ENCODE measurements at places on chromosomes 3 and 15. TPM values are rescaled to one million over a fixed set of nuclear protein-coding genes. Genes with fewer than 3 reads are reported as not detected.

DNA sequence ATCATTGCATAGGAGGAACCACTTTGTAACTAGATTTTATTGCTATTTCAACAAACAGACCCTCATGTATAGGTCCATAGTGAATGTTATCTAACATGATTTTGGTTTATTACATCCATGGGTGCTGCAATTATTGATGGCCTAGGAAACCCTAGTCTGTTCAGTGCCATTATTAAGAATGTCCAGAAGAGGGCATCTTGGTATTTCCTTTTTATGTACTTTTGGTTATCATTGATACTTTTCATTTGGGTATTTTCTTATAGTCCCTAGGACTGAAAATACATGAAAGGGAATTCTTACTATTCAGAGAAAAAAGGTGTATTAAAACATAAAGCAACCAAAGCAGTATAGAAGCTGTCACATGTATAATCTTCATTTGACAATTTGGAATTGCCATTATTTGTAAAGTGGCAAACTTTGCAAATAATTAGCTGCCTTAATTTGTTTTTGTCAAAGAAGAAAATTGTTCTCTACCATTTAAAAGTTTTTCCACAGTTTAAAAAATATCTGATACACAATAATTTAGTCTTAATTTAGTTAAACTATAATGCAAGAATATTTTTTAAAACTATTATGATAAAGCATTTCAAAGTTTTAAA, 48.7 kb downstream of the CNOT10 start:
- DNase-seq: no peak

- peak; percentile 32 for DNase-seq
These were observed 95.0 kb downstream of the ANP32A start for GRCh38 chr15:68725736-68726135.

DNA sequence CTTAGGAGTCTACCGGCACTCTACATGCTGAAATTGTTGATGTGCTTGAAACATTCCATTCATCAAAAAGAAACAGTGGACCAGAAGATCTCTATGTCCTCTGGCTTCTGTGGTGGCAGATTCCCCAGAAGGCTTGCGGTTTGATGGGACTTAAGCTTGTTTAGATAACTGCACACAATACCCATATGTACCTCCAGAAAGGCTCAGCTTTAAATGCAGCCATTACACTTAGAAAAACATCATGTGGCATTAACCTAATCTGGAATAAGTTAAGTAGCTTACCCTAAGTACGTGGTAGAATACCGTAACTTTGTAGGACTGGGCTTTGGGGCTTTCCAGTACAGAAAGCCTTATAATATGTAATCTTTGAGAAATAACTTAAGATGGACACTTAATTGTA, 187.3 kb downstream of the RBMS3 start:
- no peak for DNase-seq

DNA sequence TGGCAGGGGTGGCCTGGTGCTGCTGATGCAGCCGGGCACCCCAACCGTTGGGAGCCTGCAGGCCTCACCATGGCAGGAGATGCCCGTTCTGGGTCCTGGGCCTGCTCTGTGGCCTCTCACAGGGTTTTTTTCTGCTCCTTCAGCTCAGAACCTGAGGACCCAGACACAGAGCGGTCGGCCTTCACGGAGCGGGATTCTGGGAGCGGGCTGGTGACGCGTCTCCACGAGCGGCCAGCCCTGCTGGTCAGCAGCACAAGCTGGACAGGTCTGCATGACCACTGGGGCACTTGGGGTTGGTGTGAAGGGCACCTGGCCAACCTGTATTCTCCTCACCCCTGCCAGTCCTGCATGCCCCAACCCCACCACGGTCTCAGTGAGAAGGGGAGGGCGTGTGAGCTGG, 10.3 kb downstream of the ALG1L2 start:
- DNase-seq: no peak

- no peak for DNase-seq
These were observed 8.3 kb downstream of the TRA2B start for GRCh38 chr3:185929192-185930151.

DNA sequence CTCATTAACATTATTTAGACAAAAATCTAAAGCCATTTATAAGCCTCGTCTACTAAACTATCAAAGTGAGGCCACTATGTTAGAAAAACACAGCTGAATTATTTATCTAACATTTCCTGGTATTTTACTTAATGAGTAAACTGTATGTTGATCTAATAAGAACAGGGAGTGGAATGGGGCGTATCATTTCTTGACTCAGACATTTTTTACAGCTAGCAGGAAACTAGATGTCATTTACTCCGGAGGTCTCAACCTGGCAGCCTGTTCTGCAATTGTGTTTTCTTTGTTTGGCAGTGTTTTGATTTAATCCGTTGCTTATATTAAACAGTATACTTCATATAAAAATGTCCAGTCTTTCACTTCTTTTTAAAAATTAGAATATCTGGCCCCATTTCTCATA, 79.1 kb upstream of the ABI3BP start:
- no peak for DNase-seq

DNA sequence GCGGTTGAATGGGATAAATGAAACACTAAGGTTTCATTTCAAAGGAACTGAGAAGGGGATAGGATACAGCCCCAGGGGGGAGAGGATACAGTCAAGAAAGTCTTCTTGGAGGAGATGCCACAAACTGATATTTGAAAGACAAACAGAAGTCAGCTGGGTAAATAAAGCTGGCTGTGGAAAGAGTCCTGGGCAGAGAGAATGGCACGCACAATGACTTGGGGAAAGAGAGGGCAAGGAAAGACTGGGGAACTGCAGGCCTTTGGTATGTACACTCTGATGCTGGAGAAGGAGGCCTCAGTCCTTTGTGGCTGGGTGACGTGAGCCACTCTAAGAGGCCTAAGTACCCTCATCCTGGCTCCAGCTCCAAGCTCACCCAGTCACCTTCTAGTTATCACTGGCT, 45.2 kb upstream of the LMCD1 start:
- no peak for DNase-seq

DNA sequence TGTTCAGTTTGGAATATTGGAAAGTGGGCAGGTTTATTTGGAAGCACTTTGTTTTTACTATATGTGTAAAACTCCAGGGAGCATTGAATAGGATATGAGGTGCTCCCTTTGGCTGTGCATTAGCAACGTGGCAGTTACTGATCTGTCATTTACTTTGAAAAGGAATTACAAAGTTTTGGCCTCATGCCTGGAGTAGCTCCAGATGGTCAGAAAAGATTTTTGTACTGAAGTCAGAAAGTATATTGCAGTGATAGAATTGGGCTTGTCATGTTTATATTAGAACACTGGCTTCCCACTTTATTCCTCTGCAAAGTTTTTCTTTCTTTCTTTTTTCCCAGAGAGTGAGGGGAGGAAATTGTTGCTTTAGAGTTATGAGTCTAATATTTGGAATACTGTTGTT, 26.1 kb downstream of the FNDC3B start:
- no peak for DNase-seq

DNA sequence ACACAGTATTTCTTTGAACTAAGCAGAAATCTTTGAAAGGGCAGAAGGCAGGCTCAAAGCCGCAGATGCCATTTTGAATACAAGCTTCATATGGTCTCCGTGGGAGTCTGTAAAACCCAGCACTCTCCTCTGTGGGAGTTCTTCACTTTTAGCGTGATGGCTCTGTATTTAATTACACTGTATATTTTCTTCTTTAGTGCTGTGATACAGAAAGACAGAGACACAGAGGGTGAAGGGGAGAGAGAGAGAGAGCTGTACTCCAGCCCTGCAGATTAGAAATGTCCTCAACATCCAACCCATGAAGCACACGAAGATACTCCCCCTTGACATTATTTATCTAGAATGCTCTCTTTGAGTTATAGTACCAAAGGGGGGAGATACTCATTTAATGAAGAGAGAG, 752.6 kb upstream of the NR2F2 start:
- no peak for DNase-seq

- DNase-seq: peak; percentile 84
These were observed 6.5 kb upstream of the TM4SF18 start for GRCh38 chr3:149339931-149340309.

DNA sequence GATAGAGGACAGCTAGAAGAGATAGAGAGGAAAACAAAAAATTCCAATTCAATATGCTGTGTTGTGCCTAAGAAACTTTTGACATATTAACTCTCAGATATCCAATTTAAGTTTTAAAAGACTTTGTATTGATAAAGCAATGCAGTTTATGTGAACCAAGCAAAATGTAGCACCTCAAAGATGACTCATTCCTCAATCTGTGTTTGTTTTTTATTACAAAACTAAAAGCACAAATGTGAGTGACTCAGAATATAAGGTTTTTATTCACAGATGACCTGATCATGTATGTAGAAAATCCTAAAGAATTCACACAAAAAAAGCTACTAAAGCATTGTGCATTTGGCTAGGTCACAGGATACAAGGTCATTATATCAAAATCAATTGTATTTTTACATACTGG, 11.1 kb downstream of the HCLS1 start:
- DNase-seq: no peak

- no peak for DNase-seq
These were observed 190.1 kb upstream of the LPP start for GRCh38 chr3:187963677-187964385.

- DNase-seq: no peak
These were observed 34.8 kb downstream of the LINGO1 start for GRCh38 chr15:77597804-77598453.

Gene HPS3
- polyA plus RNA-seq: 7.0 TPM

GRCh38 chr3:97889814-97890213, 68.0 kb downstream of the CRYBG3 start:
- DNase-seq: no peak

Gene CYP1A2
- polyA plus RNA-seq: not detected

DNA sequence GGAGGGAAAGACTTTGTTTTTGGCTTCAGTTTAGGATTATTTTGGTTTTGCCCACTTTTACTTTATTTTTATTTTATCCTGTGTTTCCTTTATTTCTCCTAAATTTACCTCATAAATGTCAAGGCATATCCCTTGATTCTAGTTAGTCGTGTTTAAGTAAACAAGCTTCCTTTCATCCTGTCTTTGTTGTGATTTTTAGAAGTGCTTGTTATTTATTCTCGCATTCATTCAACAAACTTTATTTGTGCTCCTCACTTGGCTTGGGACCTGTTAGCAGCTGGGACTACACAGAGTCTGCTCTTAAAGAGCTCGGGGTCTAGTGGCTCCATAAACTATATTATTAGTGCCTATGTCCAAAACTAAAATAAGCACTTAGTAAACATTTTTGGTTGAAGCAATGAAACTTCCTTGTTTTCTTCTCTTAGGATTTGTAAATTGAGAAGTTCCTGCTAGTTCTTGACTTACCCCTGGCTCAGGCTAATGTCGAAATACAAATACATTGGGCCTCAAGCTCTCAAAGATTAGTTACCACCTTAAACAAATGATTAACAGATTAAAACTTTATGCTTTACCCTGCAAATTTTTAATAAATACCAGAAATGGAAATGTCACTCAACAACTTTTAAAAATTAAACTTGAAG, 19.0 kb upstream of the DMXL2 start:
- DNase-seq: no peak

DNA sequence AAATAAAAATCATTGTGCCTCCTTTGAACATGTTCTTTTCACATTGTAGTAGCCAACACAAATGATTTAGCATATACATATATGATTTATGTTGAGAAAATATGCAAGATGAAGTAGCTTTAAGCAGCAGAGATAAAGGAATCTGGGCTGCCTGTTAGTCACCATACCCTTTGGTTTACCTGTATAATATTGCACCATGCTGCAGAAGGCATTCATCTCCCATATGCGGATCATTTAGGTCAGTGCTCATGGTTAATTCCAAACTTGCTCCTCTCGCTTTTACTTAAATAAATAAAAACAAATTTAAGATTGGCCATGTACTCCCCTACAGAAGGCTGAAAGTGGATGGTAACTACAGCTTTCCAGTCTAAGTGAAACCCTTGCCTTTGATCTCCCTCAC, 86.7 kb upstream of the TBL1XR1 start:
- DNase-seq: no peak

Gene MEIS2
- polyA plus RNA-seq: 12.4 TPM

GRCh38 chr3:135917076-135917475, 48.5 kb upstream of the PPP2R3A start:
- DNase-seq: no peak

Gene SCAANT1
- not detected for polyA plus RNA-seq

GRCh38 chr3:112085735-112086075, 484 bp upstream of the C3orf52 start:
- no peak for DNase-seq

DNA sequence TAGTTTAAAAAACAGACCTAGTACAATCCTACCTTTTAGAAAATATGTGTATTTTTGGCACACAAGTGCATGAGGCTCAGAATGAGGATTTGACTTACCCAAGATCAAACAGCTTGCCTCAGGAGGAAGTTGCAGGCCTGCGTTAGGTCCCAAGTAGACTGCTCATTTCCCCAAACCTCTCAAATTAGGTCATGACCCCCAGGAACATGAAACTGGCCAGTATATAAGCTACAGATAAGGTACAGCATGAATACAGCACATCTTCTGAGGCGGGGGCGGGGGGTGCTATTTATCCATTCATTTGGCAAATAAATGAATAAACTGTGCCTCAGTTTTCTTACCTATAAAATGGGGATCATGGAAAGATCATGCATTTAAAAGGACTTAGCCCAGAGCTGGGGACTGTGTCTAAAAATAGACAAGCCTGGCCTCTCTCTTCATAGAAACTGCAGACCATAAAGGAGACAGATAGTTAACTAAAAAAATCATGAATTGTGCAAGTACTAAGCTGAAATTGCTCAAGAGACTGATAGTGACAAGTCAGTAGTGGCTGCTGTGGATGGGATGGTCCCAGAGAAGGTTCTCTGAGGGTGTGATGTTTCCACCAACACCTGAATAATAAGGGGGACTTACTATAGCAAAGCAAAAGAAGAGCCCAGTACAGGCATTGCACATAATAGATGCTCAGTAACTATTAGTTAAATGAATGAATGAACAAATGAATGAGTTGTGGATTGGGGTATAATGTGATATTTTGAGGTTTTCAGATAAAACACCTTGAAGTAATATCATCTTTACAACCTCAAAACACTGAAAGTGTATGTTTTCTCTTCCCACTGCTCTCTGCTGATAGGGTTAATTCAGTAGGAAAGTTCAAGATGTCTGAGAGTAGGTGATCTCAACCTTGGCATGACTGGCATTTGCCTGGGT, 258.5 kb upstream of the PROK2 start:
- no peak for DNase-seq

Gene CLDN18
- polyA plus RNA-seq: 128 TPM

Gene SPTSSB
- 86.3 TPM for polyA plus RNA-seq

DNA sequence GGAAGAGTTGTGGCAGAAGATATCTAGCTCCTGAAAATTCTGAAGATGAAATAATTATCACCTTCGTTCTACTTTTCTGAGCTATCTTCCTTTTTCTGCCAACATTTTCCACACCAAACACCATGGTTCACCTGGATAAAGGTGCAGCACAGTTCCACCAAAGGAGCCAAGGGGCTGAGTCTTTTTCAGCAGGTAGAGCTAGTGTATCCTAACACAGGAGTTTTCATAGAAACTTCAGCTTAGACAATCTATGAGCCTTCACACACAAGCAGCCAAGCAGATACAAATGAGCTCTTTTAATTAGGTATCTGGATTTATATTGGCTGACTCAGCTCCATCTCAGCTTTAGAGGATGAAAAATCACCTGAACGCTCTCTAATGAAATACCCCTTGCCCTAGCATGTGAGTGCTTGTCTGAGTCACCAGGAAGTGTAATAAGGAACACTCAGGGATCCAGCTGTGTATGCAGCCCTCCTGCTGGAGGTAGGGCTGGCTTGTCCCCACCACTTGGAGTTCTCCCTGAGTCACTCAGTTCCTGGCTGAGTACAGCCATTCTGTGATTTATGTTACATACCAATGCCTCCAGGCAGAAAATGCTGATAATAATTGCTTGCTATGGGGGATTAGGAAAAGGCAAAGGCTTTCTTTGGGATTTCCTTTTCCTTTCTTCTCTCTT, 385.7 kb downstream of the LSAMP start:
- no peak for DNase-seq

Gene C2CD4A
- polyA plus RNA-seq: 0.31 TPM

- no peak for DNase-seq
These were observed 99.7 kb downstream of the ROBO2 start for GRCh38 chr3:77139624-77140023.

Data from stomach (tissue), 19 donors.